ENCODE measurements at places on chromosomes 7 and 10.

GRCh38 chr7:40239755-40240303 lies 105.0 kb downstream of the SUGCT start:
- no peak for DNase-seq

DNA sequence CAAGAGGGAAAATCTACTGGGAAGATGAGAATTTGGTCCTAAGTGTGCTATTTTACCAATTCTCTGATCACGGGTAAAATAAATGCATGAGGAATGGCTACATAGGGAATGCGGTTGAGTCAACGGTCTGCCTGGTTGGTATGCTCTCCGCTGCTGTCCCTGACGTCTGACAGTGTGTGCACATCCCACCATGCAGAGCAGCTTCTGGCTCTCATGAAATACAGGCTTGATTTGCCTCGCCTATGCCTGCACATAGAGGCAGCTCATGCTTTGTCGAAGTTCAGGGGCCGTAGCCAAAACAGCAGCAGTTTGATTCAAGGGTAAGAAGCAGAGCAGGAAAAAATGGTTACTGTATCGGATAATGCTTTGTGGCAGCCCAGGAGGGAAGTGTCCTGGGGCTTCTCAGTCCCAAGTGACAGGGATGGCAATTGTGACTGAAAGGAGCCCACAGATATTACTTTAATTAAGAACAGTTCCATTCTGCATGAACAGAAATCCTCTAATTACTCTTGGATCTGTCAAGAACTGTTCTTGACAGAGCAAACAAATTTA lies 268.4 kb upstream of the SLC26A5 start:
- DNase-seq = no peak

GRCh38 chr10:50395271-50395670 lies 144.0 kb upstream of the ASAH2 start:
- DNase-seq = no peak

DNA sequence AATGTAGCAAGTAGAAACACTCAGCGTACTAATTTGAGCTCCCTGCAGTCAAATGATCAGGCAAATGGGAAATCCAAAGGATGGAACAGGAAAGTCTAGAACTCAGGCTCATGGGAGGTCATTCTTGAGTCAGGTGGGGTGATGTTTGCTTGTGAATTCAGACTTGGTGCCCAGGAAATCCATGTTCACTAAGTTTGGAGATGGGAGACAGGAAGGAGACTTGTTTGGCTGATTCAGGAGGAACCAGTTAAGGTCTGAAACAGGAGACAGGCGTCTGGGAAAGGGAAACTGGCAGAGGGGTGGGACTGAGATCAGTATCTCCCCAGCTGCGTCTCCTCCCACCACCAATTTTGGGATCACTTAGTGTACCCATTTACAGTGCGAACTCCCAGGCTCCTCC lies 38.4 kb upstream of the ZNF438 start:
- DNase-seq = no peak

DNA sequence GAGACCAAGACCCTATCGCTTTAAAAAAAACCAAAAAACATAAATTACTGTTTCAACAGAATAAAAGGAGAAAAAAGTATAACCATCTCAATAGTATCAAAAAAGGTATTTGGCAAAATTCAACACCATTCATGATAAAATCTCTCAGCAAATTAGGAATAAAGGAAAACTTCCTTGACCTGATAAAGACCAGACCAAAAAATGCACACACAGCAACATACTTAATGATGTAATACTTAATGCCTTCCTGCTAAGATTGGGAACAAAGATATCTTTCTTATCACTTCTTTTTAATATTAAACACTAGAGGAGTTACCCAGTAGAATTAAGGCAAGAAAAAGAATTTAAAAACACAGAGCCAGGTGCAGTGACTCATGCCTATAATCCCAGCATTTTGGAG lies 79.3 kb downstream of the CNOT4 start:
- DNase-seq = no peak

- DNase-seq = no peak
These were observed 1.8 kb upstream of the TTYH3 start for GRCh38 chr7:2629746-2630681.

All from stimulated activated CD8-positive, alpha-beta memory T cell treated with anti-CD3 and anti-CD28 coated beads, Interleukin-7, amount 100 ng/mL, for 24 hours (primary cell).